ENCODE measurements at places on chromosomes 3 and 15.

DNA sequence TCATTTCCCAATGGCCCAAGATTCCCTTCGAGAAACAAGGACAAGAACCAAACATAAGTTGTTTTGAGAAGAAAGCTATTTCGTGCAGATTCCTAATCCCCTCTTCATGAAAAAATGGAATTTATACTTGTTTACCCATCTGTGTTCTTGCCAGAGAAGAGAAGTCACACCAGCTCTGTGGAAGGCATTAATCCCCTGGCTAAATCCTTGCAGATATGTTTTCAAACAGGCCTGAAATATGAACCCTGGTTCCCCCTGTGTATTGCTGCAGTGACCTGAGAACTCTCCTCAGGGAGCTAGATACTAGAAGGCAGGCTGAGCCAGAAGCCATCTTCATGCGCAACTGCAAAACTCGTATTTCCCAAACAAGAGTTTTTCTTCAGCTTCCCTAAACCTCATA, 337.7 kb downstream of the NEK10 start:
- DNase-seq, result no peak

DNA sequence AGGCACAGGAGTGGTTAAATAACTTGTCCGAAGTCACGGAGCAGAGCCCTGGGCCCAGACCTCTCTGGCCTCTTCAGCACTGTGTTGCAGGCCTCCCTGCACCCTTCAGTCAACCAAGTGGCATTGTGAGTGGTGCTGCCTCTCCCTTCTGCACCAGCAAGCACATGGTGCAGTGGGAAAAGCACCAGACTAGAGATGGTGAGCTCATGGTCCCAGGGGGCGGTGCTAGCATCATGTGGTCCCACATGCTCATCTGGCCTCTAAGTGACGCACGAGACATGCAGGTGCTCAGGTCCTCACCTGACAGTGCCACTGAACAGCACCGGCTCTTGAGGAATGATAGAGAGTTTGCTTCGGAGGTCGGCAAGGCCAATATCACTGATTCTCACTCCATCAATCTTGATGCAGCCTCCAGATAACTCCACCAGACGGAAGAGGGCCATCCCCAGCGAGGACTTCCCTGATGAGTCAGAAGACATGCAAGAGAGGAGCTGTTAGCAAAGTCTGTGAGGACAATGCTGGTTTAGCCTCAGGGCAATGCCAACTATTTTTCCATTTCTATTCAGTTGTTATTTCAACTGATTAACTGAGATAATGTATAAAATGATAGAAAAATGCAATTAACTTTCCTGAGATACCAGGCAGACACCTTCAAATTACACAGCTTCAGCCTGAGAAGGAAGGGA, 53.1 kb upstream of the PARL start:
- no peak for DNase-seq

GRCh38 chr3:61415201-61415600, 146.2 kb upstream of the PTPRG start:
- DNase-seq, result no peak

GRCh38 chr3:140723576-140723975, 45.7 kb downstream of the TRIM42 start:
- no peak for DNase-seq

GRCh38 chr3:124158168-124158881, 166.4 kb upstream of the ROPN1 start:
- DNase-seq, result no peak

- no peak for DNase-seq
Measured at GRCh38 chr15:99210334-99210733, 39.0 kb downstream of the TTC23 start.

GRCh38 chr3:139728414-139728813, 50.6 kb upstream of the NMNAT3 start:
- DNase-seq, result no peak

DNA sequence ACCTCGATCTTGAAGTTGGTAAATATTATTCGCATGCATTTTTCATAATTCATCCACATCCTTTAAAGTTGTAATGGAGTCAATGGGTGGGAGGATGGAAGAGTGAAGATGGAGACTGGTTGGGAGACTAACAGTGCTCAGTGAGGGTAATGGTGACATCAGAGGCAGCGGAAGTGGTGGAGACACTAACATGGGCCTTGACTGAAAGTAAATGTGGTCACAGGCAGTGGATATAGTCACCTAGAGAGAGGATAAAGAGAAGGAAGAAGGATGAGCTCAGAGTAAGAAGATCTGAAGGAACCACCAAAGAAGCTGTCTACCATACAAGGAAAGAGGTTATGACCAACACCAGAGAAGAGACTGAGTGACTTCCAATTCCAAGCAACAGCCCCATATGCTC, 281.6 kb upstream of the STT3B start:
- no peak for DNase-seq

- DNase-seq, result no peak
Measured at GRCh38 chr15:91051248-91051647, 28.9 kb upstream of the VPS33B start.

DNA sequence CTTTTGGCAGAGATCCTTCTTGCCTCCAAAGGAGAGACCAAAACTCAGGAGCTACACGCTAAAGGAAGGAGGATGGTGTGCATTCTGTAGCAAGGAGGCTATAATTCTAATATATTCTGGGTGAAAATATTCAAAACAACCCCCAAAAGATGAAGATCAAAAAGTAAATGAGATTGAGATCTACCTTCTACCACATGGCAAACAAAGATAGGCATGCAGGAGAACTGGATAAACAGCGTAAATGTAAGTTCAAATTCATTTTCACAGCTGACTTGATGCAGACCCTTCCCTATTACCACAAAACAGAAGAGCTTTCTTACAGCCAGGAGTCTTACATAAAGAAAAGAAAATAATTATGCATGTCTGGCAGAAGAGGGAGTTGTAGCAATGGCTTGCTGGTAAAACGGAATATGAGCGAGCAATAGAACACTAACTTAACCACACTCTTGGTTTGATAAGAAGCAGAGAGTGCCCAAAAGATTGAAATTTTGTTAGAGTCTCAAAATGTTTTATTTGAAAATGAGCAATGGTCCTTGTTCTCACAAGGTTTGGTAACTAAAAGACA, 272.7 kb downstream of the MECOM start:
- DNase-seq, result no peak

All from stimulated activated CD4-positive, alpha-beta T cell treated with anti-CD3 and anti-CD28 coated beads, TNF-alpha, amount 100 ng/mL, for 24 hours (primary cell).